ENCODE measurements at places on chromosomes 2 and 18. TPM values are rescaled to one million over a fixed set of nuclear protein-coding genes. Genes with fewer than 3 reads are reported as not detected.

Gene SCN2A
- 3.2 TPM for polyA plus RNA-seq

Gene TUBA3E
- not detected for polyA plus RNA-seq

Gene PID1
- 57.0 TPM for polyA plus RNA-seq

Gene TXNDC2
- polyA plus RNA-seq = 0.17 TPM

Gene NT5DC4
- polyA plus RNA-seq = not detected

Gene ZSWIM2
- polyA plus RNA-seq = not detected

Gene DLX2
- polyA plus RNA-seq = 0.17 TPM

Gene AQP12A
- polyA plus RNA-seq = not detected

Gene ABCG8
- polyA plus RNA-seq = not detected

Gene ALPP
- not detected for polyA plus RNA-seq

Gene EML6
- 0.58 TPM for polyA plus RNA-seq

Gene ALPG
- not detected for polyA plus RNA-seq

Gene MEP1B
- polyA plus RNA-seq = not detected

Gene ORC2
- 5.8 TPM for polyA plus RNA-seq

Gene CHRND
- not detected for polyA plus RNA-seq

Gene KCNE4
- 3.6 TPM for polyA plus RNA-seq

All from brain (organoid and tissue), 16 donors.